ENCODE measurements at places on chromosomes 1 and 21.
A peak's percentile ranks its signal among the peaks of the same experiment; 100 is the strongest.

- no peak for DNase-seq
These were observed 57.6 kb upstream of the CRB1 start for GRCh38 chr1:197210426-197210825.

DNA sequence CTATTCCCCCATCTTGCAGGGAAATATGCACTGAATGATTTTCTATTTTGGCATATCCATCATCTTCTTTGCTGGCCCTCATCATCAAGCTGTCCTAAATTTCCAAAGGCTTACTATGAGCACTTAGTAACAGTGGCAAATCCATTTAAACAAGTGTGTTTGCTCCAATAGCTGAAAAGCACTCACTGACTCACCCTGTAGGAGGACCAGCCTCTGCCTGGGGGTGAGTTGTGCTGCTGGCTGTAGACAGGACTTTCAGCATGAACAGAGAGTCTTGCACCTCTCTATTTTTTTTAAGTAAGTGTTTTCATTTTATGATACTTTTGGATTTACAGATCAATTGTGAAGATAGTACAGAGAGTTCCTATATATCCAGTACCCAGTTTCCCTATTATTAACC is 97.3 kb downstream of the SLC35F3 start:
- no peak for DNase-seq

DNA sequence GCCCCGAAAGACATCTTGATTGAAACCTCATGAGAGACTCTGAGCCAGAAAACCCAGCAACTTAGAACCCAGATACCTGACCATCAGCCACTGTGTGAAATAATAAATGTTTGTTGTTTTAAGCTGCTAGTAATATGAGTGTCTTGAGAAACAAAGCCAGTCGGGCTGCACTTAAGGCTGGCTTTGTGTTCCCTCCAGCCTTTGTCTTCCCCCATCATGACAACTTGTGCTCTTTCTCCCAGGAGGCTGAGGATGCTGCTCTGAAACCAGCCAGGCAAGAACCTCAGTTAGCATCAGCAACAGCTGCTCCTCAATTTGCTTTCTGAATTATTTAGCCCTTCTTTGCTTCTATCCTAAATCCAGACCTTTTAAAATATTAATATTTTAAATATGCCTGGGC is 78.2 kb downstream of the SLC16A1 start:
- DNase-seq = no peak

DNA sequence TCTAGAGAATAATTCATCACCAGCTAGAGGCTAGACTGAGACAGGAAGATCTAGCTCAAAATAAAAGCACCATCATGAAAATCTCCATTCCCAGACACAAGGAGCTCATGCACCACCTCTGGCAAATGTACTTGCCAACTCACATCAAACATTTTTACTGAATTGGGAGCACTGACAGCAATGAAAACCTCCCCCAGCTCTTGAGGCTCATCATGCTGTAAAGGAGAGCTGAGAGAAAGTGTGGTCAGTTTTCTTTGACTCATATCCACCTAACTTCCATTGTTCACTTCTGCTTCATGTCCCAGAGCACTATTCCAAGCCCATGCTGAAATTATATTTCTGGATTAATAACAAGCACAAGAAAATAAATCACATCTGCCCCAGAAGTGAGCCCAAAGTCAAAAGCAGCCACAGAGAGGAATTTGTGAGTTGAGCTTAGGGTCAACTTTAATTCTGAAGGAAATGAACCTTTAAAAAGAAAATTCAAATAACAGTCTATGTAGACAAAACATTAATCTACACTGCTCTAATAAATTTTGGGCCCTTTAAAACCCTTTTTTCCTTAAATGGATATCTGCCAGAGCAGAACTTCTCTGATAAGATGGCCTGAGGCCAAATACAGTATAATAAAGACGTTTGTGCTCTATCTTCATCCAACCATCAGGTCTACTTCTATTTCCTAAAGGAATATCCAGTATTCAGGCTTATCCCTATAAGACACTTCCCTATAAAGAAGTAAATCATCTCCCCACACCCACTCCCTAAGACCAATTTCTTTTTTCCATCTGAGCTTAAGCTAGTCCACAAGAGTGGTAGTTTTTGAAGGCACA is 85.9 kb upstream of the ADAM30 start:
- DNase-seq = peak; percentile 12

GRCh38 chr1:67752306-67752705 is 67.3 kb downstream of the GADD45A start:
- DNase-seq = no peak

GRCh38 chr1:209657140-209657879 is 5.1 kb upstream of the LAMB3 start:
- DNase-seq = peak; percentile 83

DNA sequence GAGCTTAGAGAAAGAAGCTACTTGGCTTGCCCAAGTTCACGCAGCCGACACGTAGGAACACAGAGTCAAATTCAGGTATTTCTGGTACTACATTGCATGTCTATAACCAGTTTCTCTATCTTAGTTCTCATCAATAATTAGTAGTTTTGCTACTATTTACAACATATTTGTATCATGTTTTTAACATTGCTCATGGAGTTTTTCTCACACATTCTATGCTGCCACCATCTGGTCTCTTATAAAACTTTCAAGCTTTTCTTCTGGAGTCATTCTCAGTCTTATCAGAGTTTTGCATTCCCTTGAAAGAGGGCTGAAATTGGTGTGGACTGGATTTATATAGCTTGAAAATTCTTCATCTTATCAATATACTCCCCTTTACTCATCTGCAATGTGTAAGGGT is 118.8 kb upstream of the PALMD start:
- DNase-seq = peak; percentile 35

- DNase-seq = no peak
These were observed 27.7 kb upstream of the RPTN start for GRCh38 chr1:152186556-152187285.

- DNase-seq = no peak
These were observed 1.0 kb downstream of the MSH4 start for GRCh38 chr1:75797606-75798216.

Data from mesenchymal stem cell (in vitro differentiated cells and primary cell).